ENCODE measurements at places on chromosomes 1 and 21.

DNA sequence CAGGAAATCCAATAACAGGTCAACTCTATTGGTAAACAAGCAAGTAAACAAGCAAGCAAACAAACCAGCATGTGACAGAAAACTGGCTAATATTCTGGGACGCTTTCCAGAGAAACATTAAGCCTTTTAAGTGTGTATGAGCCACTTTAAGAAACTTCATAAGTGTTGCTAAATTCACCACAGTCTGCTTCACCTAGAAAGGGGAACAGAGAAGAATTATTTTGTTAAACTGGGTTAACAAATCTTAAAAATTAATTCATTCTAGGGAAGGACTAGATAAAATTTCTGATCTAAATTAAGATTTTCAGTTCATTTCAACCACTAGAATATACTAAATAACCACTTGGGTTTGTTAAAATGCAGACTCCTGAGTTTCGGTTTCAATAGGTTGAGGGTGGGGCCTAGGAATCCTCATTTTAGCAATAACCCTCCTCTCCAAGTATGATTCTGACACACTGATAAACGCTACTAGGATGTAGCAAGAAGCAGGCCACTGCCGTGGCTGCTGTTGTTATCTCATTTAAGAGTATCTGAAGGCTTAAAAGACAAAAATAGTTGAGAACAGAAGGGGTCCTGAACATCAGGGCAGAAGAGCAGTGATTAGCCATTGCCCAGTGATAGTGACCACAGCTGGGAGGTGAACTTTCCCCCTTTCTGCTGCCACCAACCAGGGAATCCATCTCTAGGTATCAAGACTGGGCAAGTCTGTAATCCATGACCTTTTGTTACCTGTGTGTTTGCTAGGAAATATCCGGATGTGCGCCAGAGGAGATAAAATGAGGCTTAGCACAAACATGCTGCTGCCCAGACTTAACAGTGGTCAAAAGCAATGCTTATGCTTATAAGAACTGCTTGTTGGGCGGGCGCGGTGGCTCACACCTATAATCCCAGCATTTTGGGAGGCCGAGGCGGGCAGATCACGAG, 11.2 kb downstream of the CREG1 start:
- peak; percentile 43 for DNase-seq

DNA sequence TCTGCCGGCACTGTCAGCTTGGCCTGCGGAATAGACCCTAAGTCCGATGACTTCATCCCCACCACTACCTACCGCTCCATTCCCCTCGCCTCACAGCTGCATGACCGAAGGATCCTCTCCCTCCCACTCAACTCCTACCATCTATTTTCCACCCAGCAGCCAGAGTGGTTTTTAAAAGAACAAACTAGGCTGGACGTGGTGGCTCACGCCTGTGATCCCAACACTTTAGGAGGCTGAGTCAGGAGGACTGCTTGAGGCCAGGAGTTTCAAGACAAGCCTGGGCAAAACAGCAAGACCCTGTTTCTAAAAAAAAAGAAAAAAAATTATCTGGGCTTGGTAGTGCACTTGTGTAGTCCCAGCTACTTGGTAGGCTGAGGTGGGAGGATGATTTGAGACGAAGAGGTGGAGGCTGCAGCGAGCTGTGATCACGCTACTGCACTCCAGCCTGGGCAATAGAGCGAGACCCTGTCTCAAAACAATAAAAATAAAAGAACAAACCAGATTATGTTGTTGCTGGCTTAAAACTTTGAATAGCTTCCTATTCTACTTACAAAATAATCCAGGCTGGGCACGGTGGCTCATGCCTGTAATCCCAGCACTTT, 59.0 kb downstream of the UBIAD1 start:
- DNase-seq: no peak

GRCh38 chr1:215719552-215719951, 152.4 kb downstream of the KCTD3 start:
- no peak for DNase-seq

- DNase-seq: no peak
Measured at GRCh38 chr21:25788677-25789076, 53.9 kb downstream of the GABPA start.

DNA sequence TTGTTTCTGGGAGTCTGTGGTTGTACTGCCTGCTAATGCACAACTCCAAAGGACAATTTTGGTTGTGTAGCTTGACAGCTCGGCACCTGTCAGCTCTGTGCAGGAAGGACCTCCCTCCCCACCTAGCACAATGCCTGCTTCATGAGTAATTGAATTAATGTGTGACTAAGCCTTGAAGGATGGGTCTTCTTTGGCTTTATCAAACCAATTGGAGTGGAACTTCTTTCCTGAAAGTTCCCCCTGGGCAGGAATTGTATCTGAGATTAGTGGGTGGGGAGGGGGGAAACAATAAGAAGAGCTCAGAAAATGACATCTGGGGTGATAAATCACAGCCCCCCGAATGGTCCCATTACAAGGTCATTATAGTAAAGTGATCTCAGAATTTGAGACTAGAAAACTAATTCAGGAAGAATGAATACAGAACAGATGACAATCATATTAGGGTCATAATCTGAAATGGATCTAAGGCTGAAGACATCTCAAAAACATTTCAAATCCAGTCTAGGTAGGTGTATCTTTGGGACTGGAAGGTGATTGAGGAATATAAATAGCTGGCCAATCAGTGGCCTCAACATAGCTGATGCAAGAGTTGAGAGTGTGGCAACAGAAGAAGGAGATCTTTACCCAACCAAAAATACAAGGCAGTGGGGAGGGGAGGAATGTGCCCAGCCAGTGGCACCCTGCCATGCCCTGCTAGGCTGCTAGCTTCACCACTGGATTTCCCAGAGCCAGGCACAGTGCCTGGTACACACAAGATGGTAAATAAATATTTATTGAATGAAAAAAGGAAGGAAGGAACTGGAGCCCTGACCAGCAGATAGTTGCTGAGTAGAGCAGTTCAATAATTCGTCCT, 10.1 kb upstream of the SESN2 start:
- DNase-seq: peak; percentile 96

- DNase-seq: no peak
Measured at GRCh38 chr1:30512914-30513265, 210.5 kb downstream of the MATN1 start.

DNA sequence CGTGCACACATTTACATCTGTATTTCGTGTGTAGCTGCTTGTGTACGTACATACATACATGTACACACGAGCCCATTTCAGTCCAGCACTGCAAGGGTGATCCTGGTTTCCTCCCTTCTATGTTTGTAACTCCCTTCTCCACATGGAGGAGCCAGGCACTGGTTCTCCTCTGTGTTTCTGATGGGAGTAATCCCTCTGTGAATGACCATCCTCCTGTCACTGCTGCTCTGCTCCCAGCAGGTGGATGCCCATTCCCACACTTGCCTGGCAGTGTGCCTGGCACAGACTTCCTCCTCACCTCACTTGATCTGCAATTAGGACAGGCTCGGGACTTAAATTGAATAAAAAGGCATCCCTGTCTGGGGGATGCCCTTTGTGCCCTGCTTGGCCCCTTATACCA, 37.1 kb downstream of the TRAPPC10 start:
- DNase-seq: no peak

DNA sequence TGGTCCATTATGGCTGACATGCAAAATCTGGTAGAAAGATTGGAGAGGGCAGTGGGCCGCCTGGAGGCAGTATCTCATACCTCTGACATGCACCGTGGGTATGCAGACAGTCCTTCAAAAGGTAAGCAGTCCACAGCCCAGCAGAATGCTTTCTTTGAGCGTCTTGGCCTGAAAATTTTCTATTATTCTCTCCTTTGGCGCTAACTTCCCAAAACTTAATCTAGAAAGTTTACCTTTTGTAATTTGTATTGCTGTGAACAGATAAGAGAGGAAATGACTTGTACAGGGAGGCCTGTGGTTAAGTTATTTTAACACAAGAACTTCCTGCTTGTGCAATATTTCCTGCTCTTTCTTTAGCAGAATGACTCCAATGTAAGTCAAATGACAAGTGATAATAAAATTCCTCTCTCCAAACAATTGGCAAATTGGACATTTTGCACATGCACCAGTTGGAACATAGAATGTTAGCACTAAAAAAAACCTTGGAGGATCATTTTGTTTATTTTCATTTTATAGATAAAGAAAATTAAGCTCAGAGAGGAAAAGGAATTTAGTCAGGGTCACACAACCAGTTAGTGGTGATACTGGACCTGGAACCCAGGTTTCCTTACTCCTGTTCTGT, 18.9 kb downstream of the CAP1 start:
- DNase-seq: no peak

All from NCI-H82 (cell line).